ENCODE measurements at places on chromosomes 5 and 9. TPM values are rescaled to one million over a fixed set of nuclear protein-coding genes. Genes with fewer than 3 reads are reported as not detected.

DNA sequence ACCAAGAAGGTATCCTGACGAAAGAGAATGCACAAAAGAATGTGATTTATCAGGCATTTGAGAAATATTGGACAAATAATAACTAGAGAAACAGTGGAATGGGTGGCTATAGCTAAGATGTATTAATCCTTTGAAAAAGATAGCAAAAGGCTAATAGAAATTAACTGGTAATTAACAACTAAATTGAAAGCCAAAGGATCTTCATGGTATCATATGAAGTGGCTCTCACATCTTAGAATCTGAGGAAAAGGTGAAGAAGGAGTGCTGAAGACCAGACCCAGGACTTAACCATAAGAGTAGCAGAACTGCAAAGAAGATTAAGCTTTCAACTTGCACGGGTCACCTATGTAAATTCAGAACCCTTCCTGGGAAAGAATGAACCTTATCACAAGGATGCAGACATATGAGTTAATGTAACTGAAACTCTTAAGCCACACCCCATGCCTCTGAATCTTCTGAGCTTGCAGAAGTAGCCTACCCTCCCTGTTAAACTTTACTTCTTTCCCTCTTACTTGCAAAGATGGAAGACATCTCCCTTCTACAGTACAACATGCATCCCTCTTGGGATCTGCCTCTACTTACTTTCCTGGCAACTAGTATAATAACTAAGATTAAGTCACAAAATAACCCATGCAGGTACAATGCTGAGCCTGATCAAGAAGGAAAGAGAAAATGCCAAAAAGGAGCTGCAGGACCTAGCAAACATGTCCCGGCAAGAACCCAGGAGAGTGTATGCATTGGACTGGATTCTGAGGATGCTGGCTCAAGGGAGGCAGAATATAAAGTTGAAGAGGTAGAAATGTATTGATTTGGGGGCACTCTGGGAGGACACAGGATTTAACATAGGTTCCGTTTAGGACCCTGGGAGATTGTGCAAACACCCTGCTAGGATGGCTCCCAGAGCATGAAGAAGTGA is 395.5 kb upstream of the SLC30A5 start:
- DNase-seq, result no peak

DNA sequence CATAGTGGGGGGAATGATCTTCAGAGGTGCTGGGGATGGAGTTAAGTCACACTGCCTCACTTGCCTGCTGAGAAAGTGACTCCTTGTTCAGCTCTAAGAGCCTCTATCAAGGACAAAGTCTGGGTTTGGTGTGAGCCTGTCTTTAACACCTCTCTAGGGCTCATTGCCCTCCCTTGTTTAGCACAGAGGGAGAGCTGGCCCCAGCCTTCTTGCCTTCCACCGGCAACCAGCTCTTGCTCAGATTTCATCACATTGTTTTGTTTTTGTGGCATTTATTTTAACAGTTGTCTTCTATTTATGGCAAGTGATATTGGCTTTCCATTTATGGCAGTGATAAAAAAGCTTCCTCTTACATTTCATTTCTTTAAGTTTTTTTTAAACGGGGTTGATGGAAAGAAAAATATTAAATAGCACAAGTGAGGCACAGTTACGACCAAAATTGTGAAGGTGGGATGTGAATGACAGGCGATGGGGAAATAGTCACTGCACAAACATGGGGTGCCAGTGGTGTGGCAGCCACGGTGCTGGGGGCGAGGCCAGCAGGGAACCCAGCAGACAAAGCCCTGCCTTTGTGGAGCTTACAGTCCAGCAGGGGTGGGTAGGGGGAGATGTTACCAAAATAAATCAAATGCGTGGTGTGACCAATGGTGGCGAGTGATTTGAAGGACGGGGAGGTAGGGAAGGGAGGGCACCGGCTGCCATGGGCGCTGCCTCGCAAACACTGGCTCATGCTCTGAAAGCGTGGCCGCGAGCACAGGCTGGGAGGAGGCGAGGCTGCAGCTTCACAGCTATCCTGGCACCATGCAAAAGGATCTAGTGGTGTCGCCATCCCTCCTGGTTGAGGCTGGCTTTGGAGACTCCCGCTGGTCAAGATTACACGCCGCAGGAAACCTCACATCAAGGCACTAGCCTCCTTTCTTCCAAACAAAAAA is 21.2 kb upstream of the UNC5A start:
- DNase-seq, result no peak

CSF1R gene
- polyA plus RNA-seq, result 15.5 TPM

GRCh38 chr9:38084556-38084880 is 15.5 kb upstream of the SHB start:
- no peak for DNase-seq

RC3H2 gene
- 46.9 TPM for polyA plus RNA-seq

DNA sequence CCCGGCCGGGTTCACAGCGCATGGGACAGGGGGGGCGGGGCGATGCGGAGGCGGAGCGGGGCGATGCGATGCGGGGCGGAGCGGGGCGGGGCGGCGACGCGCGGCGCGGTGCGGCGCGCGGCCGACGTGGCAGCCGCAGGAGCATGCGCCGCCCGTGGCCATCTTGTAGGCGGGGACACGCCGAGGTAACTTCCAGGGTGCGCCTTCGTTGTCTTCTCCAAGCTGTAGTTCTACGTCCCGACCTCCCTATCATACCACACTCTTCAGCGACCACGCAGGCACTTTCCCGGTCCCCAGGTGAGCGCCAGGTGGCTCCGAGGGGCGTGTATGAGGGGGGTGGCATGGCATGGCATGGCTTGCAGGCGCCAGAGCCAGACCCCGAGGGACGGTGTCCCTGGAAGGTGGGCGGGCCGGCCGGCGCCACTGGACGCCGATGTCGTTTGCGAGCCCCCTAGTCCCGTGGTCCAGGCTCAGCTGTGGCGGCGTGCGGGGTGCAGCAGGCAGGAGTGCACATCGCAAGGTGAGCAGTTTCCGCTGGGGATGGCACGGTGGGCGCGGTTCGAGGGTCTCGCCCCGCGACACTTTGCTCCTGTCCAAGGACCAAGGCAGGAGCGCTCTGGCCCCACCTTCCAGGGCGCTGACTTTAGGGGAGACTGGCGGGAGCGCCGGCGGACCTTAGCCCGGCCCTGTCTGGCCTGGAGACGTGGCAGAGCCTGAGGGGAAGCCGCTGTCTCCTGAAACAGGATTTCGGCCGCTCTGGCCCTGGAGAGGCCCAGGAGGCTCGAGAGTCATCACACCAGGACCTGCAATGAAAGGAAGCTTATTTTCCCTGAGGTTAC is at the start of gene PRRC1:
Gene PRRC1, plus strand, starts transcription at position 161 of the 839 bp plus-strand sequence. CDS start 5,840 bp downstream, outside the sequence.
- DNase-seq, result peak; percentile 59

GRCh38 chr5:33205727-33206410 is 234.9 kb upstream of the TARS1 start:
- DNase-seq, result no peak

- no peak for DNase-seq
These were observed 382.0 kb downstream of the CDH12 start for GRCh38 chr5:22471154-22471553.

GRCh38 chr9:92669527-92669889 is 423 bp downstream of the IPPK start:
- DNase-seq, result no peak

TJP2 gene
- 117 TPM for polyA plus RNA-seq

DNA sequence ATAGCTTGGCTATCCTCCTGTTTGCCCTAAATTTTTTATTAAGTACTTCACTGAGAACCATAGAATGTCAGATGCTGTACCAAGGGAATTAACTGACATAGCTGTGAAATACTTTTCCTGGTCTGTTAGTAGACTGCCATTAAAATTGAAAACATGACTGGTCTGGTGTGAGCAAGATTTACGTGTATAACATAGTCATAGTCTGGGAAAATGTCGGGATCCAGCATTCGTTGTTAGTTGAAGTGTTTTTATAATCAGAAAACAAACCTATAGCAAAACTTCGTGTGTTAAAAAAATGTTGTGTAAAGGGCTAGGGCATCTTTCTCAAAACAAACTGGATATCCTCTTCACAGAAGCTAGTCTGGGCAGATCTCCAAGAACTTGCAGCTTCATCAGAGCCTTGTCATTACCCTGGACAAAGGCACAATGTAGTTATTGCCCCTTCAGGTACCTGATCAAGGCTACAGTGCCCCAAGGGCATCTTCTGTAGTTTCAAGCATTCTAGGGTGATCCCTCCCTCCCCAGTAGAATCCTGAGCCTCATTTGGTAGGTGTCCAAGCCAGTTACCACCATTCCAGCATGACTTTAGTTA is 454.2 kb upstream of the SGCD start:
- DNase-seq, result no peak

GRCh38 chr9:96567203-96567700 is 52.4 kb downstream of the CDC14B start:
- DNase-seq, result no peak

DNA sequence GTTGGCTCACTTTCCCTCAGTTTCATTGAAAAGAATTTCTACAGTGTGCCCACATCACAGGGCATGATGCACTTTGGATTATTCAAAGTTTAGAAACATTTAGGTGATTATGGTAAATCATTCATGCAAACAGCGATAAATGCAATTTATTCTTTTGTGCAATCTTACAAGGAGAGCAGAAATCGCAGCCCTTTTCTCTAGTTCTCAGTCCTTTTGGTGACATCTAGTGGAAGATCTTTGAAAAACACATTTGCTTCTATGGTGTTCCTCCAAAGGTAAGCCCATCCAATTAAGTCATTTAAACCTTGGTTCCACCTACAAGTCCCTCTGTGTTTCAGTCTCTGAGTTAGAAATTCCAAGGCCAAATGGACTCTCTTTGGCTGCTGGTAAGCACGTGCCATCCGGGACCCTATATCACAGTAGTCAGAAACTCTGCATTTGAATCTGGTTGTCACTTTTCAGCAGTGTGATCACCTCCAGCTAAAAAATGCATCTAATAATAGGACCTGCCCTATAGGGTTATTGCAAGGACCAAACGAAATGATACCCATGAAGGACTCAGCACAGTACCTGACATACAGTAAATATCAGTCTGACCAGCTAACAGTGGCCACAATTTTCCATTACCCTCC is 66.4 kb downstream of the MACROH2A1 start:
- peak; percentile 55 for DNase-seq

TAL2 gene
- polyA plus RNA-seq, result 2.5 TPM

IGFBPL1 gene
- polyA plus RNA-seq, result 0.80 TPM

AJM1 gene
- 0.67 TPM for polyA plus RNA-seq

TAF1L gene
- polyA plus RNA-seq, result not detected

DNA sequence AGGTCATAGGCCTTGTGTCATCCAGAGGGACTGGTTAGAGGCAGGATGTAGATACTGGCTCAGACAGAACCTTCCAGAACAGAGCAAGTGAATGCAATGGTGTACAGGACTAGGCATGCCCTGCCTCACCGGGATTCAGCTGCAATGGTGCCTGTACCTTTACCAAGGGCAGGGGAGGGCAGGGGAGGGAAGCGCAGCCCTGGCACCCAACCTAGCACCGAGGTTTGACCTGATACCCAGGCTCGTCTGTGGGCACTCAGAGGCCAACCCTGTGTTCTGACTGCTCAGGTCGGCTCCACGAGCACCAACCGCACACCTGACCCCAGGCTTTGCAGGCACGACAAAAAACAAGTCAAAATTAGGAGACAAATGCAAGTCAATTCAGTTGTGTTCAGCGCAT is 47.3 kb upstream of the GFPT2 start:
- DNase-seq, result no peak

- DNase-seq, result no peak
These were observed 65.6 kb downstream of the ZFR start for GRCh38 chr5:32378966-32379365.

DNA sequence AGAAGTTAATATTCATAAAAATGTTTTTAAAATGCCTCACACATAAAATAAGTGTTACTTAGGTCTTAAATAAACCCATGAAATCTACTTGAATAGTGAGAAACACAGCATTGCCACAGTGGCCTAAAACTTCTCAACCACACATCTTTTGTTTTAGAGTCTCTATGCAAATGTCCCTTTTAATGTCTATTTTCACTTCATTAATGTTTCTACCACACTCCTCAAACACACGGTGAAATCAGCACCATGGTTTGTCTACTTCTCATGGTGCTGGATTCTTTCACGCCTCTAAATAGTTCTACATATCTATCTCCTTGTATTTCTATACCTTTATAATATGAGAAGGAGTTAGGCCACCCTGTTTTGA is 111.2 kb downstream of the EDIL3 start:
- no peak for DNase-seq

DNA sequence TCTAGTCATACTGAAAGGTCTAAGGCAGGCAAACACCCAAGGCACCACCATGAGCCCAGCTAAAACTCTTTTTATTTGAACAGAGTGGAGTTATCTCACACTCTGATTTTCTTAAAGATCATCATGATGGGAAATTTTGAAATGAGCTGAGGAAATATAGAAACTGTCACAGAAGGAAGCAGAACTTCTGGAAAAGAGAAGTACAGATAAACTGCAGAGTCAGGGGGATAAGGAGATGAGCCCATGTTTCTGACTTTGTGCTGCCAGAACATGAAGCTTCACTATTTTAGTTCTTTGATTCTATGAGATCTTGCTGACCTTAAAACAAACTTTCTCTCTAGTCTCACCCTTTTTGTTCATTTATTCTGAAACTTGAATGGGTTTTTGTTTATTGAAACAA is 406.5 kb upstream of the EDIL3 start:
- DNase-seq, result no peak

Data from right renal pelvis (tissue), 4 donors.